ENCODE measurements at places on chromosomes 6 and 20. TPM values are rescaled to one million over a fixed set of nuclear protein-coding genes. Genes with fewer than 3 reads are reported as not detected.

GRCh38 chr20:35363190-35363589 lies 48.6 kb downstream of the UQCC1 start:
- H3K36me3 ChIP-seq = no peaks in the 10 kb centered on the region
- no peaks in the 10 kb centered on the region for H3K27me3 ChIP-seq
- H3K4me1 ChIP-seq = no peaks in the 10 kb centered on the region
- DNase-seq = no peak
- no peak overlapping the region for H3K4me3 ChIP-seq

The MLIP gene
- total RNA-seq = not detected

DNA sequence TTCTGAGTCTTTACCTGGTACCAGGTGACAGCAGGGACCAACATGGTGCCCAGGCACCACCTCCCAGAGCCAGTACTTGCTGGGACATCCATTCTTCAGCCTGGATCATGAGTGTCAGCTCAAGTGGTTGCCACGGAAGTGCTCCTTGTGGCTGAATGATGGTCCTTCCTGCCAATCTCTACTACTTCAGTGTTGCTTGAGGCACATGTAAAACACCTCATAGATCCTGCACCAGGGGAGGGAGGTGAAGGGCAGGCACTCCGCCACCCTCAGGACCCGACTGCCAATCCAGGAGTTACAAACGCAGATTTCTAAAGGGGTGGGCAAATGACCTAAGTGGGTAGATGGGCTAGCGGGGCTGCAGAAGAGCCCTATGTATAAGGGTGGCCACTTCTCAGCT lies 226.0 kb downstream of the PREX1 start:
- no peaks in the 10 kb centered on the region for H3K4me1 ChIP-seq
- H3K27ac ChIP-seq = no peak overlapping the region
- no peaks in the 10 kb centered on the region for H3K36me3 ChIP-seq
- H3K27me3 ChIP-seq = no peaks in the 10 kb centered on the region
- H3K4me3 ChIP-seq = no peak overlapping the region

- H3K27me3 ChIP-seq = no peaks in the 10 kb centered on the region
- H3K27ac ChIP-seq = no peak overlapping the region
- H3K4me3 ChIP-seq = no peak overlapping the region
- H3K36me3 ChIP-seq = no peaks in the 10 kb centered on the region
- DNase-seq = no peak
These were observed 36.3 kb downstream of the BMP5 start for GRCh38 chr6:55839080-55839479.

- no peak overlapping the region for H3K4me3 ChIP-seq
- no peaks in the 10 kb centered on the region for H3K27me3 ChIP-seq
These were observed 41.1 kb upstream of the MAP3K4 start for GRCh38 chr6:160950507-160950906.

All from uterus (tissue), 4 donors.